ENCODE measurements at places on chromosomes 11 and 22.

DNA sequence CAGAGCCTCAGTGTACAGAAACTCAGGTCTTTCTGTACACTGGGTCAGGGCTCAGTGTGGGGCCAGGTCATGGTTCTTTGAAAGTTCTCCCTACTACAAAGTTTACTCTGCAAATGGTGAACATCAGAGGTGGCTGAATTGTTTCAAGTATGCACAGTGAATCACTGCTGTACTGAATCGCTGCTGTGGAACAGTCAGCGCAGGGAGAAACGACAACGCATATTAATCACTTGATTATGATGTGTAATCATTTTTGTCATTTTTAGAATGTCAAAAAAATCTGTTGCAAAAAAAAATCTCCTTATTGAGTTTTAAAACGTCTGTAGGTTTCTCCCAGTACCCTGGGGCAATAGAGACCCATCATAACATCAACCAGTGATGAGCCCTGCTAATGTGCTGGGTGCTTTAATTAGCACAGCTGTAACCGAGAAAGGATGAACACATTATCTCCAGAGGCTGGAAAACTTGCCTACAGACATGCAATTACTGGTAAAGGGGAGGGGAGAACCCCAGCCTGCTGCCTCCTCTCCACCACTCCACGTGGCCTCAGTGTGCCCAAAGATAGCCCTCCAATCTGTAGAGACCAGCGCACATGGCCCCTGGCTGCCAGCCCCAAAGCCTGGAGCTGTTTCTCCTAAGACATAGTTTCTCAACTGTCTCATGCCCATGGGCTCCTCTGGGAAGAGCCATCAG is 12.8 kb downstream of the ARRB1 start:
- no peak for DNase-seq

GRCh38 chr11:77455740-77456139 is 18.2 kb downstream of the PAK1 start:
- no peak for DNase-seq

DNA sequence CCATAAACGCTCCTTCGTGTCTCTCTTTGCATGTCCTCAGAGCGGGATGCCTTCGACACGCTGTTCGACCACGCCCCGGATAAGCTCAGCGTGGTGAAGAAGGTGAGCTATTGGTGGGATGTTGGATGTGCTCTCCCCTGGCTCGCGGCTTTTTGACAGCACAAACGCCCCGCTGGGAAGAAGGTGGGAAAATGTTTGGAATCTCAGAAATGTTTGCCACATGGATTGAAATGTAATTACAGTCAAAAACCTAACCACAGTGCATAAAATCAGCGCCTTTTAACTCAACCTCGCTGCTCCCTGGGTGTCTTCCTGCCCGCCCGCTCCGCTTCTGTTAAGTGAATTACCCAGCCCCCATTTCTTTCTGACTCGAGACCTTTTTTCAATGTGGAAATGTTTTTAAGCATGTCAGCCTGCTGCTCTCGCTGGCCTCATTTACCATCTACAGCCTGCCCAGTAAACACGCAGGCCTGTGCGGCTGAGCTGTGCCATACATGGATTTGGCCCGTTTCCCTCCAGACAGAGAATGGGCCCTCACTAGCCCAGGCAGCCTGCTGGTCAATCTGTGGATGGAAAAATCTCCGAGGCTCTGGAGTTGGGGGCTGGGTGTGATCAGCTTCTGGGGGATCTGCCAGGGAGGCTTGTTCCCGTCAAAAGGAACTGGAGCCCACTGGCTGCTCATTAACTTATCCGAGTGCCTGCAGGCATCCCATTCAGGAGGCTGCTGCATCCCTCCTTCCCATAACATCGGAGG is 32.7 kb upstream of the PARVG start:
- DNase-seq: no peak

- no peak for DNase-seq
Observed at GRCh38 chr22:27433585-27434190, 367.9 kb downstream of the MN1 start.

DNA sequence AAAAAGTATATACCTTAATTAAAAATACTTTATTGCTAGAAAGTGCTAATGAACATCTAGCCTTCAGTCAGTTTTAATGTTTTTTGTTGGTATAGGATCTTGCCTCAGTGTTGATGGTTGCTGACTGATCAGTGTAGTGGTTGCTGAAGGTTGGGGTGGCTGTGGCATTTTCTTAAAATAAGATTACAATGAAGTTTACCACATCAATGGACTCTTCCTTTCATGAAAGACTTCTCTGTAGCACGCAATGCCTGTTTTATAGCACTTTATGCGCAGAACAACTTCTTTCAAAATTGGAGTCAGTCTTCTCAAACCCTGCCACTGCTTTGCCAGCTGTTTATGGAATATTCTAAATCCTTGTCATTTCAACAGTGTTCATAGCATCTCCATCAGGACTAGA is 50.6 kb downstream of the LDLRAD3 start:
- no peak for DNase-seq

DNA sequence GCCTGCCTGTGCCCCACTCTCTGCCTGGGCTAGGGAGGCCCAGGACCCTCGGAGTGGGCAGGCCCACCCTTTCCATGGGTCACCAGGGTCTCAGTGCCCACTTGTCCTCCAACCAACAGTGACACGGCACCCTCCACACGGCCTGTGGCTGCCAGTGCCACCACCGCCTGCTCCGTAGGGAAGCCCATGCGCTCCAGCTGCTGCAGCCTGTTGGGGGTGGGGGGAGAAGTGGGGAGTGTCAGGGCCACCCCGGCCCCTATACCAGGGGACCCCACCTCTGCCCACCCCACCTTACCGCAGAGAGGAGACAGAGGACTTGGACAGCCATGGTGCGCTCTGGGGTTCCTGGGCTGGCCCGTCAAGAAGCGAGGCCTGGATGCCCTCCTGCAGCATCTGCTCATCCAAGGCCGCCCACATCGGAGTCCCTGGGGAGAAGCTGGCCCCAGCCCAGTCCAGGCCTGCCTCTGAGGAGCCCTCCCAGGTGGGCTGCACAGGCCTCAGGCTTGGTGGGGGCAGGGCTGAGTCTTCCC is 7.7 kb downstream of the RHBDD3 start:
- no peak for DNase-seq

GRCh38 chr11:83816572-83817187 is 530.5 kb upstream of the CCDC90B start:
- DNase-seq: peak; percentile 40

GRCh38 chr11:67262731-67263675 is 3.3 kb upstream of the GRK2 start:
- DNase-seq: peak; percentile 84

DNA sequence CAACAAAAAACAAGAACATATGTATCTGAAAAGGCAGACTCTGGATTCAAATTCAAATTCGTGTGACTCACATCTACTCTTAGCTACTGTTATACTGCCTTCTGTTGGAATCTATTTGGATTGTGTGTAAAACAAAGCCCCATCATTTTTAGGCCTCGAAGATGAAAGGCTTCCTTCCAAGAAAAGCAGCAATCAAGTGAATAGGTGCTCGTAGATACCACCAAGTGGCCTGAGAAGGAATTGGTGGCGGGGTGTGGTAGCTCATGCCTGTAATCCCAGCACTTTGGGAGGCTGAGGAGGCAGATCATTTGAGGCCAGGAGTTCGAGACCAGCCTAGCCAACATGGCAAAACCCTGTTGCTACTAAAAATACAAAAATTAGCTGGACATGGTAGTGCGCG is 4.2 kb downstream of the GRAMD1B start:
- no peak for DNase-seq

GRCh38 chr11:114026355-114026754 is 33.2 kb upstream of the ZBTB16 start:
- no peak for DNase-seq

- DNase-seq: peak; percentile 79
Observed at GRCh38 chr22:45577746-45578523, 75.3 kb downstream of the FBLN1 start.

DNA sequence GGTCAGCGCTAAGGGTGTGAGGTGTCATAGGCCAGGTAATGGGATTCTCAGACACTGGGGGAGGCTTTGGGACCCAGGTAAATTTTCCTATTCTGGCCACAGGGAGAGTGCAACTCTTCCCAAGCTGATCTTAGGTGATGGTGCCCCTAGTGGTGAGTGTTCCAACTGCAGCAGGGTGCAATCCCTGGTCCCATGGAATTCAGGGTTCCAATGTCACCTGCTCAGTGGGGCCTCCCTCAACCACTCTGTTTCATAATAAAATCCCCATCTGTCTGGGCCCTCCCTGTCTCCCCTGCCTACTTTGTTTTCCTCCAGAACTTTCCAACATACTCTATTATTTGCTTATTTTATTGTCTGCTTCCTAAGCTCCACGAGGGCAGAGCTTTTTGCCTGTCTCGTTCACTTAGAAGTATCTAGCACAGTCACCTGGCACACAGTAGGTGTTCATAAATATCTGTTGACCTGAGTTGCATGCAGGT is 2.9 kb upstream of the SGSM1 start:
- DNase-seq: peak; percentile 50

GRCh38 chr11:32421992-32422391 is 13.3 kb downstream of the WT1 start:
- DNase-seq: no peak

DNA sequence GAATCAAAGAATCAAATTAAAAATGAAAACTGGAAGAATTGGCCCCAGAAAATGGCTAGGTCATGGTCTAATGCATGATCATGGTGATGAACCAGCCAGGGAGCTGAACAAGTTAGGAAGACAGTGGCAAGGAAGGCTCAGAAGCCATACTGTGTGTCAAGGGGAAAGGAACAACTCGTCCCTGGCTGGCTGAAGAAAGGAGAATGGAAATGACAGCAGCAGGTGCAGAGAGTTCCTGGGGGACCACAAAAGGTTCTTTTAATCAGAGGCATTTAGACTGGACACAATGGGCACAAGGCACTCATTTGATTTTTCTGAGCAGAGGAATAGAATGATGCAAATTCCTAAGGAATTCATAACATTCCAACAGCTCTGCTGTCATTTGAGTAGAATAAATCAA is 209.9 kb downstream of the LARGE1 start:
- no peak for DNase-seq

GRCh38 chr22:20436307-20436767 is 1.3 kb downstream of the SCARF2 start:
- no peak for DNase-seq

All from midbrain (tissue), 1 donor.